ENCODE measurements at places on chromosomes 7 and 10.

DNA sequence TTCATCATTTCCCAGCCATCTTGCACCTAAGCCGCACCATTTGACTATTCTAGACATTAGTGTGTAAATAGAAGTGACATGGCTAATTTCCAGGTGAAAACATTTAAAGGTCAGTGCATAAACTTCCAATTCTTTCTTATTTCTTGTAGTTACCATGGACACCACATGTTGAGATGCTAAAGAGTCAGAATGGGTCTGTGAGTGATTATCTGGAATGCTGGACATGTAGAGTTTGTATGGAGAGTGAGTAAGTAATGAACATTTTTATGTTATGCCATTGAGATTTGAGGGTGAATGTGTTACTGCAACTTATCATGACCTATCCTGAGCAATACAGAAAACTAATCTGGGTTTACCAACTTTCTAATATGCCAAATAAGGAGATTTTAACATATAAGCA is 60.4 kb downstream of the MEOX2 start:
- DNase-seq: no peak

- no peak for DNase-seq
These were observed 43.8 kb downstream of the ARL4A start for GRCh38 chr7:12731214-12731656.

GRCh38 chr7:30503274-30504212 is 1.1 kb downstream of the GGCT start:
- DNase-seq: no peak

DNA sequence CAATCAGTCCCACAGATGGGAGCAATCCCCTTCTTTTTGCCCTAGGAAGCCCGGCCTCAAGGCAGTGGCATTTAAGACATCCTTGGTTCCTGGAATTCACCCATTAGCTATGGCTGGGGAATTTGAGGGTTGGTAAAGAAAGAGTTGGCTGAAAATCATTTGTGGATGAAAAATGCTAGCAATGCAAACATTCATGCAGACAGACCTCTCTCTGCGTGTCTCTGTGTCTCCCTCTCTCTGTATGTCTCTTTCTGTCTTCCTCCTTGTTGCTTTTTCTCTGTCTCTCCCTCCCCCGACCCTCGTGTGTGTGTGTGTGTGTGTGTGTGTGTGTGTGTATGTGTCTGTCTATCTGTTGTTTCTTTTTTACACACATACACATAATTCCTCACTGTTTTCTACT is 19.4 kb downstream of the LDB3 start:
- DNase-seq: no peak

GRCh38 chr7:134827889-134828288 is 48.5 kb downstream of the CALD1 start:
- DNase-seq: no peak

DNA sequence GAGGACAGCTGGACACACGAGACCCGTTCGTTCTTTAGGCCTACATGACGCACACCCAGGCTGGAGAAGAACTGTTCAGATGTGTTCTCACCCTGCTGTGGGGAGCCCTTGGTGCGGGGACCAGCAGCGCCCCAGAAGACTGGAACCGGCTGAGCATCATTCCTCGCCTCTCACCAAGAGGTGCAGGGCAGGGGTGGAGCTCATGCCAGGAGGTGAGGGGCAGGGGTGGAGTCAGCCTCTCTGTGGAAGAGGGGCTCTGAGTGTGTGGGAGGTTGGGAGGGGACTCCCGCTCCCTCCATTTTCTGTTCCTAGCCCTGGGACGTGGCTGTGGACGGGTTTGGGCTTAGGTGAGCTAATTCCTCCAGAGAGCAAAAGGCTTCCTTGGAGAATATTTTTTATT is 66.0 kb upstream of the SHH start:
- no peak for DNase-seq

Data from hepatocyte (in vitro differentiated cells).